ENCODE measurements at places on chromosomes 6 and 20.

- no peak for DNase-seq
Observed at GRCh38 chr6:52632011-52632410, 38.9 kb upstream of the TMEM14A start.

DNA sequence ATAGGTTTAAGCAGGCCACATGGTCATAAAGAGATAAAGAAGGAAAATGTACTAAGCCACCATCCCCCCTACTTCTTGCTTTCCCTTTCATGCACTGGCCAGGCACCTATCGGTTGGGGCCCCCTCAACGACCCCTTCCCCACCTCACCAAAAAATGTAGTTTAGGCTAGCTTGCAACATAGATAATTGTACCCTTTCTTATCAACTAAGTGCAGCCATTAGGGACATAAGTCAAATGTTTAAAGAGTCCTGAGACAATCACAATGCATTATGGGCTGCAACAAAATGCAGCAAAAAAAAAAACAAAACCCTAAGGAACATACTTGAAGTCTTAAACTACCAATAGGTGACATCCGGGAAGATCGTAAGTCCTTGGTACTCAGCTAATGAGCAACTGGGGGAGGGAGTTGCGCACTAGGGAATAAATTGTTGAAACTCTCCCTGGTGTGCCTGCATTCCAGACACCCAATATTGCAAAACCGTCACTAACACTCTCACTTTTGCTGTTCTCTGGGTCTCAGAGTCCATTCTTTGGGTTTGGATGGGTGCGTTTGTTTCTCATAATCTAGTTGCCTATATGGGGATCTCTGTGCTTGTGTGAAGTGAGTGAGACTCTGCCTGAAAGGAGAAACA is 12.4 kb upstream of the HLA-G start:
- no peak for DNase-seq

- DNase-seq: no peak
Observed at GRCh38 chr6:169932491-169932890, 181.1 kb downstream of the ERMARD start.

DNA sequence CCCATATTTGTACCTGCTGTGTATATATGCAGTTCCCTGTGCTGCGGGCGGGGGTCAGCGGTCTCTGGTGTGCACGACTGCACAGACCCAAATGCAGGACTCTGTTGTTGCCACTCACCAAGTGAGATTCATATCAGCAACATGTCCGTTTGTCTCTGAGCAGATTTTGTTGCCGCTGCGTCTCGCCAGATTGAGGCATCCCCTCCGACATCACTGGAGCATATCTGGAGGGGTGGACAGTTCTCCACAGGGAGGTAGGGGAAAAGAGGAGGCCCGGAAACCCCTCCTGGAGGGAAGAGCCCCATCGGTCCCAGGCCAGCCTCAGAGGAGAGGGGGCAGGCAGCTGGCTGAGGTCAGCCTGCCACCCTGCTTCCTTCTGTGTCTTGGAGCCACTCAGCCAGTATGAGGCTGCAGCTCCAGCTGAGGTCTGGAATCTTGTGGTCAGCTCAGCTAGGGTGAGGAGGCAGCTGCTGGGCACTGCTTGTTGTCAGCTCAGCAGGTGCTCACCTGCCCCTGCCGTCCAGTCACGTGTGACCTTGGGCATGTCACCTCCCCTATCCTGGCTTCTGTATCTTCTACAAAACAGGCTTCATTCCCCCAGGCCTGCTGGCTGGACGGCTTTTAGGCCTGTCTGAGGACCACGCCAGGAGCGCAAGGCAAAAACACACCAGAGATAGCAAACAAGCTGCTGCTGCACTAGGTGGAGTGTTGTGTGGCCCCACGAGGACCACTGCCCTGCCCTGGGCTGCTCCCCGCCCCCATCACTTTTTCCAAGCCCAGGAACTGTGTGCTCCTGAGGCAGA is 47.1 kb downstream of the HNF4A start:
- no peak for DNase-seq

DNA sequence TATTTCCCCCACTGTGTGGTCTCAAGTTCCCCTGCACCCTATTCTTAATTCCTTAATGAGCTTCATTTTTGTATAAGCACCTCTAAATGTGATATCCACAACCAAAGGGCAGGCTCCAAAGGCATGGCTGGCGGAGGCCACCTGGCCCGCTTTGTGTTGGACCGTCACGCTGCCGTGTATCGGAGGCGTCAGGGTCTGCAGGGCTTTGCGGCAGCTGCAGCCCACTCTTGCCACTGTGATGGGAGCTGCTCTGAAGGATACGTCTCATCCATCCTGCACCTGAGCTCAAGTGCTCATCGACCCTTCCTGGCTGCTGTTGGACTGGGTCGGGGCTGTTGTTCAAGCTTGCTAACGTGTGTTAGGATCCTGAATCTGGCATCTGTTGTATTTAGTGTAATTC is 177.6 kb downstream of the ARID1B start:
- DNase-seq: no peak

DNA sequence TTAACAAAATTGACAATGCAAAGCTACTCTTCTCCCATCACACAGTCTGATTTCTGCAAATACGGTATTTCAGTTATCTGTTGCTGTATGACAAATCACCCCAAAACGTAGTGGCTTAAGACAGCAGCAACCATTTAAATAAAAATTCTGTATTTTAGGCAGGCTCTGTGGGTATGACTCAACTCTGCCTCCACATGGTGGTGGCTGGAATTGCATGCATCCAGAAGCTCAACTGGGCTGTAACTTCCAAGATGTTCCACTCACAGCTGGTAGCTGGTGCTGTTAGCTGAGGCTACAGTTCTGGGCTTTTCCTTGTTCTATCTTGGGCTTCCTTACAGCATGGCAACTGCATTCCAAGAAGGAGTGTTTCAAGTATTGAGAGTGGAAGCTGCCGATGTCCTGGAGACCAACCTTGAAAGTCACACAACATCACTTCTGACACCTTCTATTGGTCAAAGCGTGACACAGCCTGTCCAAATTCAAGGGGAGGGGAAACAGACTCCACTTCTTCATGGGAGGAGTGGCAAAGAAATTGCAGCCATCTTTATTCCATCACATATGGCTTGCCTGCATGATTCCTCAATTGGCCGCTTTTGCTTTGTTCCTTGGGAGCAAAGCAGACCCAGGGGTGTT is 39.7 kb upstream of the TULP1 start:
- peak; percentile 67 for DNase-seq

GRCh38 chr6:30172681-30173080 is 9.3 kb downstream of the TRIM15 start:
- DNase-seq: no peak

DNA sequence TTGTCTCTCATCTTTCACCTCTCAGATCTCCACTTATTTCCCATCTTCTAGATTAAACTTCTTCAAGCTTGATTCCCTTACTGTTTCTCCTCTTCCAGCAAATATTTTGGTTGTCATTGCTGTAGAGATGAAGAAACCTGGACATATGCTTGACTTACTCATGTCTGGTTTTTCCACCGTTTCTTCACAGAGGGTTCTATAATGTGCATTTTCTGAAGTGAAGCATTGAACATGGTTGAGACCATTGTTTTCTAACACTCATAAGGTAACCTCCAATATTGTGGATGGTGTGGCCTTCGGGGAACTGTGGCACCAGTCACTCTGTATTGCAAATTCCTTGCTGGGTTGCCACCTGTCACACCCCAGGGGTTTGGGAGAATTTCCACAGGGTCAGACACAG is 237.2 kb downstream of the PLCB1 start:
- DNase-seq: no peak

DNA sequence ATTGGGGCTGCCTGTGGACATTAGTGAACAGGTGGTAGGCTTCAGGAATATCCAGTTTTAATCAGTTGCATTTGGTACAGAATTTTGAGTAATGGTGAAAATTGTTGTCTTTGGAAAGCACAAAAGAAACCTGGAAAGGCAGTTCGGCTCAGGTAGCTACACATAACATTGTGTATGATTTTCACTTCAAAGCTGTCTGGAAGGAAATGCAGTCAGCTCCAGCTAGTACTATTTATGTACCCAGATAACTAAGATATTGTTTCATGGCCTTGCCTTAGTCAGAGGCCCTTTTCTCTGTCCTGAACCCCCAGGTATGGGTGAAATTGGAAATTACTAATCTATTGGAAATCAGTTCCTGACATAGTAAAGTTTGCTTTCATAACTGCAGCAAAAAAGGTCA is 195.6 kb upstream of the UST start:
- no peak for DNase-seq

DNA sequence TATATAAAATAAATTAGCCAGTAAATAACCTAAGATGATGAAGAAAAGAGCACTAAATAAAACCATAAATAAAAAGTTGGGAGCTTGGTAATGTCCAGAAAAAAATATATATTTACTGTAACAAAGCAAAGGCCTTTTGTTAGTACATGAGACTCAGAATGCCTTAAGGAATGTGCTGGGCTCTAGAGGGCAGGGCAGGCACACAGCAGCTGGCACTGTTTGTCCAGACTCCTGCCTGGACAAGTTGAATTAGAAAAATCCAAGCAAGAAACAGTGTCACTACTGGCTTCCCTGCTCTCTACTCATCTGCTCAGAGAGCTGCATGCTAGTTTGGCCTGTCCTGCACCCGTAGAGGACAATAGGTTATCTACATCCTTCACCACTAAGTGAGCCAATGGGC is 8.8 kb downstream of the DEFB129 start:
- DNase-seq: no peak

- peak; percentile 53 for DNase-seq
Observed at GRCh38 chr6:75210885-75211739, 5.3 kb upstream of the COL12A1 start.

DNA sequence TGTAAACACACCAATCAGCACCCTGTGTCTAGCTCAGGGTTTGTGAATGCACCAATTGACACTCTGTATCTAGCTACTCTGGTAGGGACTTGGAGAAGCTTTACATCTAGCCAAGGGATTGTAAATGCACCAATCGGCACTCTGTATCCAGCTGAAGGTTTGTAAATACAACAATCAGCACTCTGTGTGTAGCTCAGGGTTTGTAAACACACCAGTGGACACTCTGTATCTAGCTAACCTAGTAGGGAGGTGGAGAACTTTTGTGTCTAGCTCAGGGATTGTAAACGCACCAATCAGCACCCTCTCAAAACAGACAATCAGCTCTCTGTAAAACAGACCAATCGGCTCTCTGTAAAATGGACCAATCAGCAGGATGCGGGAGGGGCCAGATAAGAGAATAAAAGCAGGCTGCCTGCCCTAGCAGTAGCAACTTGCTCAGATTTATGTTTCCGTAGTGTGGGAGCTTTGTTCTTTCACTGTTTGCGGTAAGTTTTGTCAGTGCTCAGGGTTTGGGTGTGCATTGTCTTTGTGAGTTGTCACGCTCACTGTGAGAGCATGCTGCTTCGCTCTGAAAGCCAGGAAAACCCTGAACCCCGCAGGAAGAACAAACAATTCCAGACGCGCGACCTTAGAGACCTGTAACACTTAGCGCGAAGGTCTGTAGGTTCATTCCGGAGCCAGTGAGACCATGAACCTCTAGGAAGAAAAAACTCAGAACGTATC is 37.0 kb downstream of the RIOK1 start:
- no peak for DNase-seq

GRCh38 chr6:33772082-33772830 is 16.7 kb downstream of the LEMD2 start:
- no peak for DNase-seq

DNA sequence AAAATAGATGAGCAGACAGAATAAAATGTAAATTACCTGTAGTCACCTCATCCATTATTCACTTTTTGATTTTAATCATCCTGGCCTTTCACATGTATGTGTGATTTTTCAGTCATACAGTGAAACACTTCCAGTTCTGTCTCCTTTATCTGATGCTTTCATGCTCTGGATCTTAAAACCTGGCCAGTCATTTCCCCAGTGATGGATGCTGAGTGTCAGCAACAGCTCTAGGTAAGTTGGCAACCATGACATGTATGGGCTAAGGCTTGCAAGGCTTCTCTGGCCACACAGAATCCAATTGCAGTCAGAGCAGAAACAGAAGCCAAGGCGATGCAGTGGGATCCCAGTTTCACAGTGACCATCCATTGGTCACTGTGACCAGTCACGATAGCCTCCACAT is 35.8 kb downstream of the FBXO9 start:
- no peak for DNase-seq

DNA sequence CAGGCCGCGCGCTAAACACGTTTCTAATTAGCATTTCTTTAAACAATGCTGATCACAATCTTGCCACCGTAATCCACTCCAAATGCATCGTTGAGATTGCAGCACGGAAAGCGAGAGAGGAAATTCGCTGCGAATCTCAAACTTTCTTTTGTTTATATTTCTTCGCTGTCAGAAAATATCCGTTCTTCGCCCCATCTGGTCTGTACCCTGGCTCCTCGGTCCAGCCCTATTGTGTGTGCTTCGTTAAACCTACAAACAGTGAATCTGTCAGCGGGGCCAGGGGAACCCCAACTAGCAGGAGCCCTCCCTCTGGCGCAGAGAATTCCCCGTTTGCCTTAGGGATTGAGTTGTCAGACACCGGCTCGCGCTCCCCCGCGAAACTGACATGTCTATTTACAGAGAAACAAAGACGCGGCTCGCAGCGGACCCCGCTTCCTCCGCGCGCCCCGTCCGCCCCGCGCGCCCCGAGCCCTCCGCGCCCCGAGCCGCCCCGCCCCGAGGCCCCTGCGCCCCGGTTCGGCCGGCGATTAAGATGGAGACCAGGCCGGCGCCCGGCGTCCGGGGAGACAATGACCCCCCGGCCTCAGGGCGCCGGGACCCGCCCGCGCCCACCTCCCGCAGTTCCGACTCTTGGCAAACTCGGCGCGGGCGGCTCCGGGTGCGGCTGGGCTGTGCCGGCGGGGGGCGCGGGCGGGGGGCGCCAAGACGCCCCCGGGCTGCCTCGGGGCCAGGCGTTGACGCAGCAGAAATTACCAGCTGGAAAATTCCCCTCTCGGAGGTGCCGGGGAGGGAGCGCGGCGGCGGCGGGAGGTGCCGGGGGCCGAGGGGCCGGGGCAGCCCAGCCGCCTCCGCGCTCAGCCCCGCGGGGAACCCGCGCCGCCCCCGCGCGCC is 874 bp downstream of the ZBTB46 start:
- DNase-seq: no peak

GRCh38 chr6:144544266-144544830 is 259.2 kb downstream of the UTRN start:
- DNase-seq: no peak

GRCh38 chr20:36929691-36930090 is 21.8 kb downstream of the SAMHD1 start:
- DNase-seq: no peak

- no peak for DNase-seq
Observed at GRCh38 chr6:25450469-25451198, 171.5 kb downstream of the CARMIL1 start.

DNA sequence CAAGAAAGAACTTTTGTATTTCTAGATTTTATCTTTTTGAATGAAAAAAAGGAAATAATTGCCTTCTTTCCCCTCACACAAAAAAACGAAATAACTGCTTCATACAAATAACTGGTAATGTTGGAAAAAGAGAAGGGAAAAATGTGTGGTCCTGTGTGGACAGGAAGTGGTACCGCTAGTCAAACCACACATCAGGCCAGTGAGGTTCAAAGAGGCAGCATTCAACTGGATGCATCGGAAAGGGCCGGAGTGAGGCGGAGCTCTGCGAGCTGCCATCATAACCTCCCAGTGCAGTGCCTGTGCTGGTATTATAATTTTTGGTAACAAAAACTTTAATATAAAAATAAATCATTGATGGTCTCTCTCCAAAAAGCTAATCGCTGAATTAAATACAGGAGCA is 111.2 kb downstream of the IRF4 start:
- no peak for DNase-seq

GRCh38 chr6:105136431-105137350 is 43.1 kb downstream of the POPDC3 start:
- DNase-seq: peak; percentile 39
